Progenitor cell of endocrine pancreas (in vitro differentiated cells): ENCODE measurements at places on chromosomes 5 and 9. TPM values are rescaled to one million over a fixed set of nuclear protein-coding genes. Genes with fewer than 3 reads are reported as not detected.

- H3K36me3 ChIP-seq = no peaks in the 10 kb centered on the region
- H3K27me3 ChIP-seq = no peaks in the 10 kb centered on the region
- H3K4me1 ChIP-seq = peaks cover 18% of the 10 kb centered on the region
- H3K27ac ChIP-seq = peak overlapping the region; percentile 86
- no peak for DNase-seq
Observed at GRCh38 chr5:31889001-31889561, 250.2 kb downstream of the PDZD2 start.

DNA sequence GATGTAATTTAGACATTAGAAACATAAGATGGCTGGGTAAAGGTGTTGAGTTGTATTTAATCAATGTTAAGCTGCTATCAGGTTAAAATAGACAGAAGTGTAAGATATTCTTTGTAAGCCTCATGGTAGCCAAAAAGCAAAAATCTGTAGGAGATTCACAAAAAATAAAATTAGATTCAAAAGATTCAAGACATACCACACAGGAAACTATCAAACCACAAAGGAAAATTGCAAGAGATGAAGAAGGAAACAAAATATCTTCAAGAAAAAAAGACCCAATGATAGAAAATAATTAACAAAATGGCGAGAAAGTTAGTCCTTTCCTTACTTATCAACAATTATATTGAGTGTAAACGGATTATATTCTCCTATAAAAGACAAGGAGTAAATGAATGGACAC, 15.3 kb downstream of the XRCC4 start:
- peaks cover 26% of the 10 kb centered on the region for H3K4me1 ChIP-seq
- H3K27ac ChIP-seq = no peak overlapping the region

DNA sequence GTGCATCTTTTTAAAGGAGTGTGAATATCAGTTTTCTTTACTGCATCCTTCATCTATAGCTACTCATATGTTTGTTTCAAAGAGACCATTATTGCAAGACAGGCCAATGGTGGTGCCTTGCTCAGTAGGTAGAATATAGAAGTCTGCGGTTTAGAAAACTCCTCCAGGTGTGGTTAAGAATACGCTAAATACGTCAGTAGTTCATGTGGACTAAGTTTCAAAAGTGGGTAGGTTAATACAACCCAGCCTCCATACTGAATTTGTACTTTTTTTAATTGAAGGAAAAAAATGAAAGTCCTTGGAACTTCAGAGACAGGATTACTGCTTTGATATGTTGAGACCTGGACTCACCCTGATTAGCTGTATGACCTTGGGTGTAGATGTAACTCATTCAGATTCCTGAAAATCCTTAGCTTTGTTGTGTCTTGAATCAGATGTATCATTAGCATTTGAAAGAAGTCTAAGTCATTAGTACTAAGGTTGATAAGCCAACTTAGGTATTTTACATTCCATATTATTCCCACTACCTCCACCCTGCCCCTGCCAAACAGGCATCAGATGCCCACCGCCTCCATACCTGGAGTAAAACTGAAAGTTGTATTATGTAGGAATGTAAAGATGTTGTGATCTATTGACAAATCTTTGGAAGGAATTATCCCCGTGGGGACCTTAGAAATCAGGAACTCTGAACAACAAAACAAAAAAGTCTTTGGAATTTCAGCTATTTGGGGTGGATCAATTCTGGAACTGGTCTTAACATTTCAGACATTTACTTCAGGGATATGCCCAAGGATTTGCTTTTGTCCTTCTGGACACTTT, 6.1 kb downstream of the BASP1 start:
- H3K4me1 ChIP-seq = peaks cover 47% of the 10 kb centered on the region
- peaks cover 6% of the 10 kb centered on the region for H3K36me3 ChIP-seq
- no peaks in the 10 kb centered on the region for H3K27me3 ChIP-seq

- peaks cover 48% of the 10 kb centered on the region for H3K4me1 ChIP-seq
- no peaks in the 10 kb centered on the region for H3K27me3 ChIP-seq
- H3K4me3 ChIP-seq = no peak overlapping the region
- no peak for DNase-seq
- H3K36me3 ChIP-seq = no peaks in the 10 kb centered on the region
Observed at GRCh38 chr9:35519692-35520363, 29.9 kb downstream of the RUSC2 start.

DNA sequence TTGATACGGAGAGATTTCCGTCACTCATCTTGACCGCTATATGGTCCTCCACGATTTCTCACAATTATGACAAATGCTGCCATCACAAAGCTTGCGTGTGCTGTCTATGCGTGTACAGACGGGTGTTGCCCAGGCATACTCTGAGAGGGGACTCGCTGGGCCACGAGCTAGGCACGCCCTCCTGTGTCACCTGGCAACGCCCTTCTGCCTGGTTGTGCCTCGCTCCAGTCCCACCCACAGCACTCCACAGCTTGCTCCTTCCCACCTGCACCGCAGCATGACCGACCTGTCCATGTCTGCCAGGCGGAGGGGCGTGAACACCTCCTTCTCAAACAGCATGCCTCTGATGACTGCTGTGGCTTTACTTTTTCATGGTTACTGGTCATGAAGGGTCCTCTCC, 55.6 kb downstream of the CAMSAP1 start:
- no peak overlapping the region for H3K4me3 ChIP-seq
- no peaks in the 10 kb centered on the region for H3K27me3 ChIP-seq
- peaks cover 16% of the 10 kb centered on the region for H3K4me1 ChIP-seq
- peaks cover 29% of the 10 kb centered on the region for H3K36me3 ChIP-seq
- DNase-seq = peak; percentile 16
- H3K27ac ChIP-seq = peak overlapping the region; percentile 22

DNA sequence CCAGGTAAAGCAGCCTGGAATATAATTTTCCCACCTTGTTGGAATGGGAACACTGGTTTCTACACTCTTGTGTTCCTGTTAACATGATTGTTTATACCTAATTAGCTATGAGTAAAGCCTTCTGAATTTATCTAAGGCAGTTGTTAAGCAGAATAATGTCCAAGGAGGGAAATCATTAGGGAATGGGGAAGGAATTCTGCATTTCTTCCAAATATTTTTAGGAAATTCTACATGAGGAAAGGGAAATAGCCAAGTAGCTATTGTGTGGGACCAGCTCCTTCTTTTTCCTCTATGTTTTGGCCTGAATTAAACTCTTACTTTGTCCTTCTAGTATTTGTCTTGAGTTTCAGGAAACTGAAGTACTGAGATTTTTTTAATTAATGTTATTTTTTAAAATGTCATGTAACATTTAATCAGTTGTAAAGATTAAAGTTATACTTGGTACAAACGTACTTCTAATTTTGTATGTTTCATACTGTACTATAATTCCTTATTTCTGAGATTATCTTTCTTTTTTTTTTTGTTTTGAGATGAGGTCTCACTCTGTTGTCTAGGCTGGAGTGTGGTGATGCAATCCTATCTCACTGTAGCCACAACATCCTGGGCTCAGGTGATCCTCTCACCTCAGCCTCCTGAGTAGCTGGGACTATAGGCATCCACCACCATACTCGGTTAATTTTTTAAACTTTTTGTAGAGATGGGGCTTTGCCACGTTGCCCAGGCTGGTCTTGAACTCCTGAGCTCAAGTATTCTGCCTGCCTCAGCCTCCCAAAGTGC, 28.5 kb downstream of the ANKDD1B start:
- DNase-seq = no peak

OCLN gene
- 131 and 143 TPM in 2 replicates for total RNA-seq

PRUNE2 gene
- 5.4 and 5.6 TPM in 2 replicates for total RNA-seq

VAV2 gene
- 80.6 and 82.8 TPM in 2 replicates for total RNA-seq

VCAN gene
- 673 and 675 TPM in 2 replicates for total RNA-seq
